ENCODE measurements at places on chromosomes 3 and 15. TPM values are rescaled to one million over a fixed set of nuclear protein-coding genes. Genes with fewer than 3 reads are reported as not detected.

Gene GPR176
- 103 TPM for total RNA-seq

Gene ALPK3
- 0.87 TPM for total RNA-seq

Gene KCTD6
- total RNA-seq, result 6.9 TPM

Gene SLC51B
- 1.5 TPM for total RNA-seq
